Activated CD8-positive, alpha-beta memory T cell treated with anti-CD3 and anti-CD28 coated beads for 4 hours (primary cell): ENCODE measurements at places on chromosomes 12 and 14.

GRCh38 chr14:84336433-84336832 is 1193.5 kb upstream of the FLRT2 start:
- no peak for DNase-seq

DNA sequence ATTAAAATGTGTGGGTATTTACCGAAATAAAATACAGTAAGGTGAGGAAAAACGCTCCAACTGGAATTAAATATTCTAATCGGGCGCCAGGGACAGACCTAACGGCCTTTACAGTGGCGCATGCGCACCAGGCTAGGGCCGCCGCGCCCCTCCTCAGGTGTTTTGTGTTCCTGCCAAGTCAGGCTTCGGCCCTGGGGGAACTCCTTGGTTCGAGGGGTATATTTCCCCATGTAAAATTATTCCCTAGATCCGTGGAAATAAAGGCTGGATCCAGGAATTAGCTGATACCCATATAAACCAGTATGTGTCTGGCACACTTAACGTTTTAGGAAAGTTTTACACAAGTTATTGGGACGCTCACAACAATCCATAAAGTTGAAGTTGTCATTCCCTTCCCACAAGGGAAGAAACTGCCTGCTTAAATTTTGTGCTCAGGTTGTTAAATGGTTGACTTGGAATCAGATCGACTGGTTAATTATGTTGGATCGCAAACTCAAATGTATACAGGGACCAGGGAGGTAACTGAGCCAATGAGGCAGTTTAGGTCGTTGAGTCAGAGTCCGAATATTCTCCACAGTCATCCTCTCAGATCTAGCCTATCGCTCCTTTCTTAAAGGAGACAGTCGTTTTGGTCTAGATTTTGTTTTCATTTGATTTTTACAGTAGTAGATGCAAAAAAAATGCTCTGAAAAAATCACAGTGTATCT is 621 bp upstream of the ANAPC7 start:
- DNase-seq, result peak; percentile 62

- DNase-seq, result no peak
Observed at GRCh38 chr14:63766611-63767010, 38.7 kb upstream of the SGPP1 start.

DNA sequence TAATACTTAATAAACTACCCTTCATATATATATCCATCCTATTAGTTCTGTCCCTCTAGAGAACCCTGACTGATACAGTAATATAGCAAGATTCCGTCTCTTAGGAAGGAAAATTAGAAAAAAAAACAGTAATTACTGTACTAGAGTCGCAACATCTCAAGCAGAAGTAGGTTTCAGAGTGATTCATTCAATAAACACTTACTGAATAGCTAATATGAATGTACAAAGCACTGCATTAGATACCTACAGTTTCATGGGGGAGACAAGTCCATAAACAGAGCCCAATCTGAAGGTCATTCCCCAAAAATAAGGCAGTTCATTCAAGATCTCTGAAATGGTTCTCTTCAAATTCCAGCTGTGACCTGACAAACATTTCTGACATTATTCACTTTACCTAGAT is 9.9 kb downstream of the CERS5 start:
- DNase-seq, result no peak

DNA sequence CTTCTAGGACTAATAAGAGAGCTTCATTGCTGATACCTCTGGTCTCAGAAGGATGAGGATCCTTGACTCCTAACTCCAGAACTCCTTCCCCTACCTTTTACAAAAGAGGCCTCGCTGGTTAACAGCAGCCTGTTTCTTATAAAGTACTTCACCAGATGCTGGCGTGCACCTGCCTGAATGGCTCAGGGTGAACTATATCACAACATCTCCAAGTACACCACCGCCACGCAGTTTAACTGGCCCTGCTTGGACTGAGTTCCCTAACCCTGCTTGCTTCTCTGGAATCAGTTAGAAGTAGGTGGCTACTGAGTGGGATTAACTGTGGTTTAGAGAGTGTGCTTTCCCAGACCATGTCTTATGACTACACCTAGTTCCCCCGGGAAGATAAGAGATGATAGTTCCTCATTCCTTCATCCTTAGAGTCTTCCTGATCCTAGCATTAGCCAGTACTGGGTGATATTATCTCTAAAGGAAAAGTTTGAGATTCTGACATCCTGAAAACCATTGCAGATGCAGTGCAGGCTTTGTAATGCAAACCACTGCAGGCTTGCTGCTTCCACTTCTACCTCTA is 3.0 kb downstream of the FOXJ2 start:
- DNase-seq, result no peak

GRCh38 chr12:106229036-106229591 is 18.7 kb downstream of the CKAP4 start:
- DNase-seq, result no peak

GRCh38 chr12:131909752-131910219 is 15.4 kb downstream of the ULK1 start:
- no peak for DNase-seq

- DNase-seq, result no peak
Observed at GRCh38 chr14:105485739-105486162, 935 bp upstream of the CRIP1 start.

GRCh38 chr12:124398578-124399227 is 103.8 kb downstream of the RFLNA start:
- no peak for DNase-seq

DNA sequence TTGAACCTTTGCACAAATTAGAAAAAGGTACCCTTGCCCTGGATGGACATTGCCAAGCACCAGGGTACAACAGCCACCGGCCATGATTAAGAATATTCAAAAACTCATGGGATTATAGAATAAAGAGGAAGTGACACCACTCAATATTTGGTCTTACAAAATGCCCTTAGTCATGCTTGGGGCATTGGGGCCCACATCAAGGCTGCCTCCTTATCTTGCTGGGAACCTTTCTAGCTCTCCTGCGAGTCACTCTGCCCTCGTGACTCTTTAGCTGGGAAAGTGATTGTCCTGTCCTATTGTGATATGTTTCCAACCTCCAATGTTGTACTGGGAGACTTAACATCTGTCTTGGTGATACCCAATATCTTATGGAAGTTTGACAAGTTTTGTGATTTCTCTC is 57.8 kb downstream of the GTF2A1 start:
- DNase-seq, result no peak

GRCh38 chr14:102606296-102606695 is 13.8 kb downstream of the RCOR1 start:
- no peak for DNase-seq

DNA sequence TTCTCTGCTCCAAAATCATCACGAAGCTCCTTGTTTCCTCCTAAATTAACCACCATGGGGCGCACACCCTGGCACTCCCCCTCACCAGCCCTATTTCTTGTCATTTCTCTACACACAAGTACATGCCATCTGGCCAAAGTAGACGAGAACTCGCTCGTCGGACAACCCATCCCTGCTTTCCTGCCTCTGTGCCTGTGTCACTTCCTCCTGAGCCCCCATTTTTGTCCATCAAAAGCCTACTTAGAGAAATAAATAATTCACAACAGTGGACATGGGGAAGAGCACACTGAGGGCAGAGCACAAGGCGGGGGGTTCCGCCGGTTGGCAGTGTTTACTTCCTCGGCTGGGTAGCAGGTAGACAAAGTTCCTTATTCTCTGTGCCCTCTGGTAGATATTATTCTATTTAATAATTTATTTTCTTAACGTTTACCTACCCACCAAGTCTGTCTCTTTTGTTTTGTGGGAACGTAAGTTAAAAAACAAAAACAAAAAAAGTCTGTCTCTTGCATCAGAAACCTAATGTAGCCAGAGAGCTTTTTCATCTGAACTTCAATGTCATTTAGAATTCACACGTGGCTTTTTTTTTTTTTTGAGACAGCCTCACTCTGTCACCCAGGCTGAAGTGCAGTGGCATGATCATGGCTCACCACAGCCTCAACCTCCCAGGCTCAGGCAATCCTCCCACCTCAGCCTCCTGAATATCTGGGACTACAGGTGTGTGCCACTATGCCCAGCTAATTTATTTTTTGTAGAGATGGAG is 6.0 kb downstream of the VPS37B start:
- DNase-seq, result no peak
